ENCODE measurements at places on chromosomes 12 and 14.

DNA sequence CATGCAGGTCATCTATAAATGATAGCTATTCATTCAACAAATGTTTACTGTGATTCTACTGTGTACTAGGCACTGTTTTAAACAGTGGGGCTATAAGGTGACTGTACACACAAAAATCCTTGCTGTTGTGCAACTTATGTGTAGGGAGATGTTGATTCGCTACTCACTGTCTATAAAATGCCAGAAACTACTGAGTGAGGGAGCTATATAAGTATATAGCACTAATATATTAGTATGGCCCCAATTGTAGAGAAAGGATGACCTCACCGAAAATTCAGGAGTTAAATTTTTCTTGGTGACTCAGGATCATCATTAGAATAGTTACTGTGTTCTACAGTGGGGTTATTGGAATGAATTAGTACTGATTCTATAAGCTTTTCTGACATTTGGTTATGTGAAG lies 117.4 kb downstream of the TGFB3 start:
- DNase-seq: no peak

- no peak for DNase-seq
Measured at GRCh38 chr12:1574865-1575259, 19.5 kb downstream of the FBXL14 start.

DNA sequence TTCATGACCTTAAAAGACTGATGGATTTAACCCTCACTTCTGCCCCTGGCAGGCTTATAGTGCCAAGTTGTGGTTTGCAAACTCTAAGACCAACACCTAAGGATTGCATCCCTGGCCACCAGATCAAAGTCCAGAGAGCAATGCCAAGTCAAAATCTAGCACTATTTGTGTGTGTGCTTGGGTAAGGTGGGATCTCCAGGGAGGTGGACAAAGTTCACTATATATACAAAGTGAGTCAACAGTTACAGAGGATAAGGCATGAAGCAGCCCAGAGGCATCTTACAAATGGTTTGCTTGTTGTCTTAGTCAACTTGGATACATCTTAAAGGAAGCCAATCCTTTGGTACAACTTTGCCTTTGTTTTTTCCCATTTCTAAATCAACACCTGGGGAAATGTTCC lies 137.3 kb downstream of the MSRB3 start:
- no peak for DNase-seq

DNA sequence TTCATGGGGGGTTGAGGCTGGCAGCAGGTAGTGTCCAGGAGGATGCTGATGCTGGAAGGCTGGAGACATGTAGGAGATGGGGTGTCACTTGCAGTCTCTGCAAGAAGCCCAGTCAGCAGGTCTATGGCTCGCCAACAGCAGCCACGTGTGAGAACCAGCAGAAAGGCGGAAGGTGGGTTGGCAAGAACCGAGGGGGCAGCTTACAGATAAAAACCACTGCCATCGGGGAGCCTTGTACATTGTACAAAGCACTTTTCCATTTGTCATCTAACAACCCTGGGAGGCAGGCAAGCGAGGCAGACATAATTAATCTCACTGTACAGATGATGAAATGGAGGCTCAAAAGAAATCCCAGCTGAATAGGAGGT lies 167.2 kb downstream of the KCNA5 start:
- DNase-seq: no peak

DNA sequence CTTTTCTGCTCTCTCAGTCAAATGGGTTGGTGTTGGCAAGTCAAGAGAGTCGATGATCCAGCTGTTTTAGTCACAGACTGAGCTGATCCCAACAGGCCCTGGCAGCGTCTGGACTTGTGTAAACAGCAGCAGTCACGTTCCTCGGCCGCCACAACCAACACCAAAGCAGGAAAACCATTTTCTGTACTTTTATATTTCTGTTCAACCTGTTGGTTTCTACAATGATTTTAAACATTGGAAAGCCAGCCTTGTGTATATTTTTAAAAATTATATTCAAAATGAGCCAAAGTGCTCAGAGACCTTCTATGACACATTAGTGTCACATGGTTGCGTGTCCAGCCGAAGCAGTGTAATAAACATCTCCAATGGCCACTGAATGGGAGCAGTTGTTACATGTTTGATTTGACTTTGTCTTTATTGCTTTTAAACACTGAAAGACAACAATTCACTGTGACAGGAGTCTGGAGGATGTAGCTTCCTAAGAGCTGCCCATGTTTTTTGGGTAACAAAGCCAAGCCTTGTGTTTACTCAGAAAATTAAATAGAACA lies 5.9 kb upstream of the SIVA1 start:
- no peak for DNase-seq

GRCh38 chr12:53067993-53068770 lies 11.0 kb downstream of the SPRYD3 start:
- DNase-seq: no peak

DNA sequence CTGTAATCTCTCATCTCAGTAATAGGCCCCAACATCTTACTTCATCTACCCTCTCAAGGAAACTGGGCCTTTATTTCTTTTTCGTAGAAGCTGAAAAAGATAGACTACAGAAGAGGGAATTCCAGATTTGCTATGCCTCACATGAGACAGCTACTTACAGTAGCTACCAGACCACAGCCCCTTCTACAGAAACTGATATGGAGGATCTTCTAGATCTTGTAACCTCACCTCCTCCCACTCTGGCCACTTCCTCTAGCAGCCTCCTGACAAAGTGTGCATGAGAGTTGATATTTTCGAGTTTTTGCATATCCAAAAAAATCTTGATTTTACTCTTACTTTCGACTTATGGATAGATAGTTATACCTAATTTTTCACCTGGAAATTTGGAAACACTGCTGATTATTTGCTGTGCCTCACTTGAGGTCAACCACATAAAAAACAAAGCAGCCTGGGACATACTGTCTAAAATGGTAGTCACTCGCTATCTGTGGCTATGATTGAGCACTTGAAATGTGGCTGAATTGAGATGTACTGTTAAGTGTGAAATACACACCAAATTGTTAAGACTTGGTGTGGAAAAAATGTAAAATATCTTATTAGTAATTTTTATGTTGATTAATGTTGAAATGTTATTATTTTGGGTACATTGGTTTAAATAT lies 86.3 kb upstream of the NID2 start:
- no peak for DNase-seq

DNA sequence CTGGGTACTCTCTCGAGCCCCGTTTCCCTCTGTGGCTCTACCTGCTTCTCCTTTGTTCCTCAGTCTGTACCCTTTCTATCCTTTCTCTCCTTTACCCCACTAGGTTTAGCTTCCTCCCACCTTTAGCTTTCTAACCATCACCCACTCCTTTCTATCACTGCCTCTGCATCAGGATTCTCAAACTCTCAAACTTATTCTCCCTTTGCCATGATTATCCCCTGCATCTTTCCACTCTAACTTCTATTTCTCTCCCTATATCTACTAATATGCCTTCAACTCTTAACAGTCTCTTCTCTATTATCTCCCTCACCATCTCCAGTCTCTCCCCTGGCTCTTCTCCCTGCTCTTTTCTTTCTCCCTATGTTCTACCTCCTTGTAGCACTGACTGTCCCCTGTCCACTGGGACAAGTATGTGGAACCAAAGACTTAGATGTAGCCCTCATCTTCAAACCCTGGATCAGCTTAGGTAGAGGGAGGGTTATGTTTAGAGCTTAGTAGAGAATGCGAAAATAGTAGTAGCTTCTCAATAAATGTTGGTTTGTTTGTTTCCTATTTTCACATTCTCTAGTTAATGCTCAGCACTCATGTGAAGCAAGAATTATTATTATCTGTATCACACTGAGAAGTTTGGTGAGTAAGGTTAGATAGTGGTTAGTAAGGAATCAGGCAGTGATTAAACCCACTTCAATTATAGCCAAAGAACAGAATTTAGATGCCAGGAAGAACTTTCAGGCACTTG lies 3.4 kb downstream of the GDF11 start:
- no peak for DNase-seq

DNA sequence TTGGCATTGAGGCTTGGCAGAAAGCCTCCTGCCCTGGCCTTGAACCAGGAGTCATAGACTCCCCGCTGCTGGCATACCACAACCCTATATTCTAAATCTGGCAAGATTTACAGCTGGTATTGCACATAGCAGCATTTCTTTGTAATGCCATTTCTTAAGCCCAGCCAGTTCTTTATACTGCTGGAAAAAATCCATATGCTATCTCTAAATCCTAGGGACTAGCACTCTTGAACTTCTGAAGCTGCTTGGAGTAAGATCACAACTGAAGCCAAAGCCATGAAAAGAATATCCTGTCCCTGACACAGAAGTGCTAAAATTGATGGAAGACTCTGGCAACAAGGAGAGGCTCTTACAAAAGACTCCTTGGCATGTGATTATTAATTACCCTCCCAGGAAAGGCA lies 89.3 kb downstream of the KCNC2 start:
- DNase-seq: no peak

GRCh38 chr12:28776220-28776619 lies 372.9 kb upstream of the FAR2 start:
- no peak for DNase-seq

GRCh38 chr12:93019975-93020630 lies 91.0 kb upstream of the EEA1 start:
- no peak for DNase-seq

- DNase-seq: no peak
Measured at GRCh38 chr14:61561657-61562276, 133.5 kb upstream of the HIF1A start.

DNA sequence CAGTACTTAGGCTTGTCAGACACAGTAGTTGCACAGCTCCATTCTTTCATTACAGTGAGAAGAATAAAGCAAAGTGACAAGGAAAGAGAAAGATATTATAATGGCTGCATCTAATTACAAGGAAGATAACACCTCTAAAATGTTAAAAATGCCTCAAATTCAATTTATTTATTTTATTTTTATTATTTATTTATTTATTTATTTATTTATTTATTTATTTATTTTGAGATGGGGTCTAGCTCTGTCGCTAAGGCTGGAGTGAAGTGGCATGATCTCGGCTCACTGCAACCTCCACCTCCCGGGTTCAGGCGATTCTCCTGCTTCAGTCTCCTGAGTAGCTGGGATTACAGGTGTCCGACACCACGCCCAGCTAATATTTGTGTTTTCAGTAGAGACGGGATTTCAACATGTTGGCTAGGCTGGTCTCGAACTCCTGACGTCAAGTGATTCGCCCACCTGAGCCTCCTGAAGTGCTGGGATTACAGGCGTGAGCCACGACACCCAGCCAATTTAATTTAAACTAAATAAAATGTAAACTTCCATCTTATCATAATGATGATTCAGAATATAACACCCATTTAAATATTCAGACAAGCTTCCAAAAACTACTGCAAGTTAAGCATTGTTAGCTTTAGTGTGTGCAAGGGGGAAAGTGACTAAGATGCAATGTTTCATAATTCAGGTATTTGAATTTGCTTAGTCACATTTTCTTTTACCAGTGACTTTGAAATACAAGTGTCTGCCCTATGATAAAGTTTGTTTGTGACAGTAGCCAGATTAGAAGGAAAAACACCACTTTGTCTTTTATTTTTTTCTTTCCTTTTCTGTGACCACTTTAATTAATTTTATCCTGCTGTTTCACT lies 2.4 kb upstream of the CFAP54 start:
- no peak for DNase-seq

GRCh38 chr12:120085920-120086645 lies 30.5 kb downstream of the RAB35 start:
- DNase-seq: no peak

- DNase-seq: no peak
Measured at GRCh38 chr14:70170976-70171375, 17.8 kb downstream of the SLC8A3 start.

GRCh38 chr12:40515041-40515816 lies 177.0 kb upstream of the CNTN1 start:
- DNase-seq: no peak

DNA sequence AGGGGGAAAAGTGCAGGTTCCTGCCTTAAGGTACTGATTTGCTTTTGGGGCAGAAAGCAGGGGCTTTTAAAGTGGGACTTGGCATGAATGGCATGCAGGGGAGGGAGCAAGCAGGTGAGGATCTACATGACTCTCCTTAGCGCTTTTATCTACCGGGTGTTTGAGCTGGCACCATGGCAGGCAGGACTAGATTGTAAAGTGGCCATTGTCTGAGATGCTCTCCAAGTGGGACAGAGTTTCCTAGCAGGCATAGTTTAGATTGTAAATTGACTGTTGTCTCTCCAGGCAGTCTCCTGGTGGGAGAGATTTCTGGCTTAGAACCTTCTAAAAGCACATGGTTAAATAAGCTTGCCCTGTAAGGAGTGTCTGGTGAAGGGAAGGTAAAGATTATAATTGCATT lies 5.3 kb upstream of the DICER1 start:
- DNase-seq: no peak

Data from activated CD4-positive, alpha-beta T cell treated with anti-CD3 and anti-CD28 coated beads for 4 hours (primary cell).